ENCODE measurements at places on chromosomes 7 and 10. TPM values are rescaled to one million over a fixed set of nuclear protein-coding genes. Genes with fewer than 3 reads are reported as not detected.

DNA sequence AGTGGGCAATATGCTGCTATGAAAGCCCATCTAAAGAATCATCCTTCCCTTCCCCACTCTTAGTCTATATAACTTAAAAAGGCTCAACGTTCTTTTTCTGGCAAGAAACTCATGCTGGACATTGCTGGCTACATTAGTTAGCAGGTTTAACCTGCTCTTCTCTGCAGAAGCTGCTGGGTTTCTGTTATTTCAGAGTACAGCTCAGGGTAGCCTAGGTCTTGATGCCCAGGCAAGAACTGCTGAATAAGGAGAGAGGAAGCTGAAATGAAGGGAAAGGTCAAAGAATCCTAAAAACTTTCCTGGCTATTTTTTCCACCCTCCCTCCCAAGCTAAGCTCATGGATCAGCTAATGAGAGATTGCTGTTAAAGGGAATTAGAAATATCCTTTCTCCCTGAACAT lies 79.4 kb downstream of the ANKIB1 start:
- no peaks in the 10 kb centered on the region for H3K27me3 ChIP-seq
- H3K4me3 ChIP-seq: no peak overlapping the region
- H3K4me1 ChIP-seq: no peaks in the 10 kb centered on the region

DNA sequence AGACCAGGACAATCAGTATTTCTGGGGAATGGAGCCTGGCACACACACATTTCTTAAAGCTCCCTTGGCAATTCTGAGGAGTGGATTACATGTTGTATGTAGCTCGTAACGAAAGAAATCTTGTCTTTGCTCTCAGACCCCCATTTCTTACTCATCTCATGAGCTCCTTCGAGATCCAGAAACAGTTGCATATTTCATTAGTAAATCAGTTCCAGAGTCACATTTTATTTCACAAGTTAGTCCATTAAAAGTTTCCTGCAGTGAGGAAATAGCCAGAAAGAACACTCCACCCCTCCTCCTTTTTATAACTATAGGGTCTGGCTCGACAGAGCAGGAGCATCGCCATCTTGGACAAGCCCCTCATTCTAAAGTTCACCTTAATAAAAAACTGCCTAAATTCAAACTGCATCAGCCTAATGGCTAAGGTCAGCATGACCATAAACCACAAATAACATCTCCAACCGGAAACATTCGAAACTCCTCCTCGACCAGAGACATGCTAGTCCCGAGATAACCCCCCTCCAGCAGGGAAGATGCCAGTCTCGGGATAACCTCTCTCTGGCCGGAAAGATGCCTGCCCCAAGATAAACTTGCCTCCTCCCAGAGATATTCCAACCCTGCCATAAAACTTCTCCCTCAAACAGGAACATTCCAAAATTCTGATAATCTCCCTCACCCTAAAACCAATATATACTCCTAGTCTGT lies 7.4 kb downstream of the EGFR start:
- H3K36me3 ChIP-seq: no peaks in the 10 kb centered on the region
- DNase-seq: no peak
- H3K4me3 ChIP-seq: no peak overlapping the region
- no peaks in the 10 kb centered on the region for H3K4me1 ChIP-seq
- peaks cover 13% of the 10 kb centered on the region for H3K27me3 ChIP-seq

Gene FRAT1
- 6.1 TPM for total RNA-seq

DNA sequence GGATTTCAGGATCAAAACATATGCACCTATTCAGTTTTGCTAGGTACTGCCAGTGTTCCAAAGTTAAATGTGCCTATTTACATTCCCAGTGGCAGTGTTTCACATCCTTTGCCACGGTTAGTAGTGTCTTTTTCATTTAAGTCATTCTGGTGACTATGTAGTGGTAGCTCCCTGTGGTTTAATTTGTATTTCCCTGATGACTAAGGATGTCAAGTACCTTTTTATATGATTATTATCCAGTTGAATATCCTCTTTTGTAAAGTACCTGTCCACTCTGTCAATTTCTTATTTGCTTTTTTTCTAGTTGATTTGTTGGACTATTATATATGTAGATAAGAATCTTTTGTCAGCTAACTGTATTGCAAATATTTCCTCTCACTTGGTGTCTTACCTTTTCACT lies 45.1 kb downstream of the TMEM60 start:
- H3K36me3 ChIP-seq: no peaks in the 10 kb centered on the region
- H3K4me3 ChIP-seq: no peak overlapping the region
- DNase-seq: no peak
- H3K4me1 ChIP-seq: no peaks in the 10 kb centered on the region

DNA sequence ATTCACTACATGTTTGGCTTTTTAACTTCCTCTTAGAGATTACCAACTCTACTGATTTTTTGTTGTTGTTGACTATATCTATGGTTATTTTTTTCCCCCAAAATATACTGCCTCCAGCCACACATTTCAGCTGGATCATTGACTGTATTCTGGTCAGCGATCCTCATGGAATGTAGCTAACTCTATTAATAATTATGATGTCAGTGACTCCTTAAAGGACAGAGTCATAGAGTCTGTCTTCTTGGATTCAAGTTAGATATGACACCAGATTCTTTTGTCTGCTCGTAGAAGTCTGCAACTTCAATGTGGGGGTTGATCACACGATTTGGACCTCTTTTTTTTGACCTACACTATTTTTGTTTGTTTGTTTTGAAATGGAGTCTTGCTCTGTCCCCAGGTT lies 33.2 kb downstream of the UBN2 start:
- H3K4me3 ChIP-seq: no peak overlapping the region
- H3K36me3 ChIP-seq: peaks cover 33% of the 10 kb centered on the region
- no peaks in the 10 kb centered on the region for H3K27me3 ChIP-seq
- no peak for DNase-seq

Gene OIT3
- total RNA-seq: not detected

DNA sequence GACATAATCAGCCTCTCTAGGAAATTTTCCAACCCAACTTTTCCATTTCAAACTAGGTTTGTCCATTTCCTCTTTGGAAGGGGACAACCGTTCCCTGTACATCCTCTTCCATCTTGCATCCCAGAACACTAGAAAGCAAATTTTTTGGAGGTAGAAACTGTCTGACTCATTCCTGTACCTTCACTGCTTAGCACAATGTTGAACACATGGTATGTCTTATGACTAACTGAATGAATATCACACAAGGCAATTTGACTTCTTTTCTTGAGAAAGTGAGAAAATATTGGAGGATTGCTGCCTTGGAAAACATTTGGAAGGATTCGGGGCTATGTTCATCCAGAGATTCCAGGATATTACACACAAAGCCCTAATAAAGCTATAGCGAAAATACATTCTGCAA lies 289.1 kb downstream of the FGFR2 start:
- H3K27ac ChIP-seq: no peak overlapping the region
- H3K4me1 ChIP-seq: peaks cover 26% of the 10 kb centered on the region
- DNase-seq: no peak

- H3K4me3 ChIP-seq: no peak overlapping the region
Measured at GRCh38 chr7:102834999-102835398, 77.8 kb upstream of the LRRC17 start.

- H3K4me3 ChIP-seq: no peak overlapping the region
- no peak overlapping the region for H3K27ac ChIP-seq
- H3K36me3 ChIP-seq: no peaks in the 10 kb centered on the region
- H3K4me1 ChIP-seq: no peaks in the 10 kb centered on the region
Measured at GRCh38 chr10:51886438-51887068, 187.2 kb upstream of the CSTF2T start.

Gene CCNY
- 29.0 TPM for total RNA-seq

Gene ZNF736
- 15.0 TPM for total RNA-seq

Gene EFCAB10
- total RNA-seq: 4.7 TPM

Gene GPR26
- total RNA-seq: 0.07 TPM

Gene CYP26C1
- not detected for total RNA-seq

- no peaks in the 10 kb centered on the region for H3K4me1 ChIP-seq
- H3K27ac ChIP-seq: no peak overlapping the region
- H3K27me3 ChIP-seq: no peaks in the 10 kb centered on the region
- no peak for DNase-seq
- no peak overlapping the region for H3K4me3 ChIP-seq
Measured at GRCh38 chr7:19378345-19378714, 233.1 kb upstream of the FERD3L start.

DNA sequence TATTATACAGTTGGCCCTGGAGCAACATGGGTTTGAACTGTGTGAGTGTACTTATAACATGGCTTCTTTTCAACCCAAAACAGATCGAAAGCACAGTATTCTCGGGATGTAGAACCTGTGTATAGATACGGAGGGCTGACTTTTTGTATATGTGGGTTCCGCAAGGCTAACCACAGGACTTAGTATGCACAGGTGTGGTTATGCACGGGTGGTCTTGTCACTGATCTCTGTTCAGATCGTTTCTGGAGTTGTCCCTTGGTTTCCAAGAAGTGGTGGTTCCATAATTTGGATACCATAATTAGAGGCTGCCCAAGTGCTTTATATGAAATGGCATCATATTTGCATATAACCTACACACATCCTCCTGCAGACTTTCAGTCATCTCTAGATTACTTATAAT lies 10.9 kb upstream of the BHLHA15 start:
- H3K4me1 ChIP-seq: no peaks in the 10 kb centered on the region
- H3K4me3 ChIP-seq: no peak overlapping the region
- H3K27ac ChIP-seq: no peak overlapping the region
- no peaks in the 10 kb centered on the region for H3K27me3 ChIP-seq

Gene FAM180A
- total RNA-seq: not detected

DNA sequence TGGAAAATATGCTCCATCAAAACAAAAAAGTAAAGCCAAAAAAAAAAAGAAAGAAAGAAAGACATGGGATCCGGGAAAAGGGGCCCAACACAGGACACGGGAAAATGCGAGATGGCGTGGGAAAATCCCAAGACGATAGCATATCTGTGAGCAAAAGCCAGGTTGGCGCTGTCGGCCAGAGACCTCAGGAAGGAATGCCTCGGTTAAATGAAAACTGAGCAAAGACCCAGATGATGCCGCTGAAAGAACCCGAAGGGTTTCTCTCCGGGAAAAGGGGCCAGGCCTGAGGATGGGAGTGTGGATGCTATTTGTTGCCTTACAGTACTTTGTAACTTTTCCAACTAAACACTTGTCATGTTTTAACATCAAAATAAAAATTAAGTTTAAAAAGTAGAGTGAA lies 49.5 kb upstream of the PPP2R2D start:
- no peaks in the 10 kb centered on the region for H3K36me3 ChIP-seq
- DNase-seq: no peak
- H3K4me1 ChIP-seq: no peaks in the 10 kb centered on the region

GRCh38 chr10:100960251-100960650 lies 9.1 kb upstream of the SEMA4G start:
- no peak overlapping the region for H3K4me3 ChIP-seq
- no peak overlapping the region for H3K27ac ChIP-seq
- H3K4me1 ChIP-seq: no peaks in the 10 kb centered on the region
- no peak for DNase-seq
- H3K36me3 ChIP-seq: peaks cover 16% of the 10 kb centered on the region

Gene EPHA1
- total RNA-seq: 119 TPM

Measured in GM23338 (cell line).